ENCODE measurements at places on chromosomes 3 and 15. TPM values are rescaled to one million over a fixed set of nuclear protein-coding genes. Genes with fewer than 3 reads are reported as not detected.

SMAD3 gene
- 50.2 TPM for total RNA-seq

ADAMTSL3 gene
- not detected for total RNA-seq

PCCB gene
- total RNA-seq: 54.5 TPM

DCBLD2 gene
- total RNA-seq: 1.6 TPM

LIPC gene
- total RNA-seq: not detected

CX3CR1 gene
- total RNA-seq: 0.21 TPM

IL17RD gene
- 0.02 TPM for total RNA-seq

ABHD10 gene
- 79.8 TPM for total RNA-seq

DNA sequence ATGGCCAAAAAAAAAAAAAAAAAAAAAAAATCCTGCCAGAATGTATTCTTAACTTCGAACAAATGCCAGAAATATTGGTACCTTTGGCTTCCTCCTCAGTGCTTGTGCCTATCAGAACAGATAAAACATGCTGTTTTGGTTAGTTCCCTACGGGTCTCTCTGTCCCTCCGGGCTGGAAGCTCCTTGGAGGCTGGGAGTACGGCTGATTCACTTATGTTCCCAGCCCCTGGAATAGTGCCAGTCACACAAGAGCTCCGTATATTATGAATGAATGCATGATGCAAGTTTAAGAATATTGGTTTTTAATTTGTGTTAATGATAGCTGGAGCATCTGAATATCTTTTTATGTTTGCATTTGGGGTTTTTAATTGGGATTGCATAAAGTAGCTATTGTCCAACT lies 44.0 kb downstream of the NR2F2 start:
- DNase-seq: no peak

DNA sequence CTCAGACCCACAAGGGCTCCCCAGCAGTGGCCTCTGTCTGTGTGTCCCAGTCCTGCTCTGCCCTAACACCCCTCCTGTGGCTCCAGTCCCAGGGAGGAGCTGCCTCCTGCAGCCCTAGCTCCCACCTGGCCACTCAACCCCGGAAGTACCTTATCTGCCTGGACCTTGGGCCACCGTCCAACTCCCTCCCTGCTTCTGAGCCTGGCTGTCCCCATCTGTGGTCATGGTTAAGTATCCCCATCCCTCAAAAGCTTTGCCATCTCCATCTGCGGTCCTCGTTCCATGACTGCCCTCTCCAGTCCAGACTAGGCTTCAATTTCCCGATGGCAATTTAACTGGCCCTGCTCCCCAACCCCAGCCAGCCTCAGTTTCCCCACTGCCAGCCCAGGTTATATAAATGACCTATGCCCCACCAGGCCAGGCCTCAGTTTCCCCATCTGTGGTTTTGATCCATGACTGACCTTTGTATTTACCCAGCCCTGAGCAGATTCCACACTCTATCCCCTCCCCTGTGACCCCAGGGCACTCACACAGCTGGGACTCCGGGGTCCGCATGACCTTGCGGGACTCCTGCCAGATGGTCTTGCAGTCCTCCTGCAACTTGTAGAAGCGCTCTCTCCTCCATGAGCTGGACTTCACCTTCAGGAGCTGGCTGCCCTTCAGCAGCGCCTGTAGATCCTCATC lies 9.6 kb downstream of the PLCD1 start:
- DNase-seq: peak; percentile 7

GRCh38 chr15:47955021-47955420 lies 165.8 kb upstream of the SLC24A5 start:
- DNase-seq: no peak

- DNase-seq: no peak
Observed at GRCh38 chr3:36652104-36652503, 112.2 kb downstream of the DCLK3 start.

DNA sequence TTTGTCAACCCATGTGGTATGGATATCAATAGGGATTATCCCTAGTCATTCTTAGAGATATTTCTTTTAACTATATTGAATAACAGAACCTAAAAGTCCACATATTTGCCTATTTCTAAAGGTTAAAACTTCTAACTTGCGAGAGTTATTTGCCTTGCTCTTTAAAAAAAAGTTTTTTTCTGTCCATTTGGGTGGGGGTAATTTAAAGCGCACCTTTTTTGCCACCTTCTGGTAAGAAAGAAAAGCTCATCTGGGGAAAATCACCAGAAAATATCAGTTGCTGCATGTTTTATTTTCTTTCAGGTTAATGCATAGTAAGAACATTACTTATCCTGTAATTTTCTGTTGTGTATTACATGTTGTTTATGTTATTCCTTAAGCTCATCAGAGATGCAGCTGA lies 242.0 kb upstream of the GOLGA6L4 start:
- no peak for DNase-seq

DNA sequence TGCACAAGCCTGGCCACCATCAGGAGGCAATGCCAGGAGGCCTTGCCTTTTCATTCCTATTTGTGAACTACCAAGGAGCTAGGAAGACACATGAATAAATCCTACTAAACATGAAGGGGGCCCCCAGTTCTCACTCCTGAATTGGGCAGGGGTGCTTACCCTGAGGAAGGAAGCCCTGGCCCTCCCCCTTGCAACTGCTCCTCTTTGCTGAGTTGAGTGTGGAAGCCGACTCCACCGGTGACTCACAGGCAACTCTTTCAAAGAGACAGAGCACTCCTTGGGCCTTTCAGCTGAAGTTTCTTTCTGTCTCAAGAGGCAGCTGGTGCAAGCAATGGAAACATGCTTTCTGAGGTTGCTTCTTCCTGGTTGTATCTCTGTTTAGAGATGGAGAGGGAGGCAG lies 1.7 kb downstream of the GABRG3 start:
- DNase-seq: no peak

- no peak for DNase-seq
Observed at GRCh38 chr3:163924600-163924999, 1153.7 kb downstream of the SI start.

GRCh38 chr15:69631978-69632377 lies 179.4 kb downstream of the RPLP1 start:
- no peak for DNase-seq

DNA sequence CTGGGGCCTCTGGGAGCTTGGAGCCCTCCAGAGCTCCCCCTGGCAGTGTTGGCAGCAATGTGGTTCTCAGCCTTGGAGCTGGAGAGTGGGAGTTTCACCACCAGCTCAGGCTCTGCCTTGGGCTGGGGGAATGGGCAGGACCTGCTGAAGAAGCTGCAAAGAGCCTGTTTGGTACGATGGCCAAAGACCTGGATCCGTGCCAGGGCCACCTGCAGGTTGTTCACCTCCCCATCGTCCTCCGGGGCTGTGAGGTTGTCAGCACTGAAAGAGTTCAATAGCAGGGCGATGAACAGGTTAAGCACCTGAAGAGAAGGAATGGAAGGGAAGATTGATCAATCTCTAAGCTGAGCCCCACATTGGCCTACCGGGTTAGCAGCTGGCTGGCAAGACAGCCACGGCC lies 77.3 kb upstream of the SCN5A start:
- no peak for DNase-seq

GRCh38 chr3:52145736-52146110 lies 8.5 kb downstream of the POC1A start:
- no peak for DNase-seq

GRCh38 chr3:23809294-23809693 lies 3.5 kb downstream of the UBE2E1 start:
- peak; percentile 26 for DNase-seq

GRCh38 chr3:80159990-80160506 lies 392.2 kb upstream of the ROBO1 start:
- DNase-seq: no peak

GRCh38 chr15:100438570-100438969 lies 90.2 kb downstream of the CERS3 start:
- DNase-seq: peak; percentile 15

- no peak for DNase-seq
Observed at GRCh38 chr3:72485641-72486040, 362.6 kb downstream of the SHQ1 start.

DNA sequence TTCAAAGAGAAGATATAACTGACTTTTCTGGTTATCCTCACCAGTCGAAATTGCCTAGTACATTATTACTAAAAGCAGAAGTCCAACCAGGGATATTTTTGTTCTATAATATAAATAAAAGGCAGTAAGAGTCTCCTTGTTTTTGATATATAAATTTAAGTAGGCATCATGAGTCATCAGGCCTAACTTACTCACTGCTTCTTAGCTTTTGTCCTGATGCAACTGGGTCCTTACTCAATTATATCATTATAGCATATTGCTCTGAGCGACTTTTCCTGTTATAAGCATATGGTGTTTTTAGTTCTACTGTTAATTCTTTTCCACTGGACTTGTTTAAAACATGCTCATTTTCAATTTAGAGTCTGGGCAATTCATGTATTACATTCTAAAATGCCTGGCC lies 910.1 kb downstream of the MCTP2 start:
- DNase-seq: no peak

DNA sequence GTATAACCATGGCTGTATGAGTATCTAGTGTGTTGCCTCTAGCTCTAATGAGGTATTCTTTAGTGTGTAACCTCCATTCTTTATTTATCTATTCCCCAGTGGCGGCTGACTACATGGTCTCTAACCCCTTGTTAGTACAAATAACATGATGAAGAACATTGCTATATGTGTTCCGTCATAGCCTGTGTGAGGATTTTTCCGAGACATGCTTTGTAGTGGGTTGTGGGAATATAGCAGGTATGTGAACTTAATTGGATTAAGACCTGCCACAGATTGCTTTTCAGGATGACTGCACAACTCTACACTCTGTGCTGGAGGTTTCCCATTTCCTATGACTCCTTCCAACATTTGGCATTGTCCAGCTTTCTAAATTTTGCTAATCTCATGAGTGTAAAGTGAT lies 563.4 kb downstream of the ROBO1 start:
- no peak for DNase-seq

DNA sequence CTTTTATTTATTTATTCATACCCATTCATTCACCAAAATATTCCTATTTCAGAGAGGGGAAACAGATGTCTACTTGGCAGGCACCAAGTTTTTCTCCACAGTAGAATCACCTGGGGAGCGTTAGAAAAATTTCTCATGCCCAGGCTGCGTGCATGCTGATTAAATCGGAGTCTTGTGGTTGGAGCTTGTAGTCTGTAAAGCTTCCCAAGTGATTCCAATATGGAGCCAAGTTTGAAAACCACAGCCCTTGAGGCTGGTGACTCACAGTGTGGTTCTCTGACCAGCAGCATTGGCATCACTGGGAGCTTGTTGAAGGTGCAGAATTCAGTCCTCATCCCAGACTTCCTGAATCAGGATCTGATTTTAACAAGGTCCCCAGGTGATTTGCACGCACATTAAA lies 49.7 kb downstream of the PDHB start:
- DNase-seq: no peak

GRCh38 chr3:115381931-115382330 lies 234.8 kb upstream of the ZBTB20 start:
- DNase-seq: no peak

DNA sequence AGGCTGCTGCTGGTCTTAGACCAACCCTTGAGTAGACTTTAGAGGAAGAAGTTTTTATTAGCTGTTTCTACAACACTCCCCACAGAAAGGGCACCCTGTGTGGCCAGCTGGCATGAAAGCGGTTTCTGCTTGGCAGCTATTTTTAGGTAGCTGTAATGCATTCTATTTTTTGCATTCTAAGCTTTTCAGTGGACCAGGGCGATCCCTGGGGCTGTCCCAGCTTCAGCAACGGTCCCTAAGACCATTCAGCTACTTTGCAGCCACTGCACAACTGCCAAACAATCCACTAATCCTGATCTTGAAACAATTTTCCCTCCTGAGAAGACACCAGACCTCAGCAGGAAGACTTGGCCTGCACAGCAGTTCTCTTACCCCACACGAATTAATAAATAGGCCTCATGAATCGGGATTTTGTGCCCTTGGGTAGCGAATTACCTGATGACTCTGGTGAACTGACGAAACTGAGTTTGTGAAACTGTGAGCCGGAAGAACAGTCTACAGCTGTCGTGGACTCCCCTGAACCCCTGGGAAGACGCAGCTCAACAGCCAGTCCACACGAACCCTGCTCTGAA lies 14.6 kb upstream of the TFRC start:
- no peak for DNase-seq

All from activated CD4-positive, alpha-beta memory T cell treated with anti-CD3 and anti-CD28 coated beads for 36 hours (primary cell).